ENCODE measurements at places on chromosomes 1 and 21. TPM values are rescaled to one million over a fixed set of nuclear protein-coding genes. Genes with fewer than 3 reads are reported as not detected.
A peak's percentile ranks its signal among the peaks of the same experiment; 100 is the strongest.

The CDA gene
- 0.64 TPM for total RNA-seq

The PTCH2 gene
- total RNA-seq: 1.4 TPM

The CHIA gene
- total RNA-seq: not detected

The BTBD8 gene
- 8.4 TPM for total RNA-seq

The CRB1 gene
- total RNA-seq: 0.90 TPM

The C1orf226 gene
- total RNA-seq: 4.3 TPM

The LIX1L gene
- total RNA-seq: 27.6 TPM

DNA sequence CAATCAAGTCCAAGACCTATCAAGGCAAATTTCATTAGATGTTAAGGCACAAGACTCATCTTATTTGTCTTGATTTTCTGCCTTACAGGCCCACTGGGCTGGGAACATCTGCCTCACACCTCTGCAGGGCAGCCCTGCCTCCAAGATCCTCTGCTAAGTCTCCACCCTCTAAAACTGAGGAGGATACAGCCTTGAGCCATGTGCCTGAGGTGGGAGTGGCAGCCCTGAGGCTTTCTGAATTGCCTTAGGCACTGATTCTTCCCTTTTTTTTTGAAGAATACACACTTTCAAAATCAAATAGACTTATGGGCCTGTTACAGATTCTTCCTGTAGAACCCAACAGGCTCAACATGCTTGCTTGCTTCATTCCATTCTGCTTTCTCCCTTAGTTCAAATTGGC is 544.3 kb upstream of the ADAMTS5 start:
- DNase-seq: no peak
- no peaks in the 10 kb centered on the region for H3K36me3 ChIP-seq
- no peak overlapping the region for H3K27ac ChIP-seq
- H3K4me1 ChIP-seq: peaks cover 1% of the 10 kb centered on the region
- no peak overlapping the region for H3K4me3 ChIP-seq
- no peaks in the 10 kb centered on the region for H3K27me3 ChIP-seq

DNA sequence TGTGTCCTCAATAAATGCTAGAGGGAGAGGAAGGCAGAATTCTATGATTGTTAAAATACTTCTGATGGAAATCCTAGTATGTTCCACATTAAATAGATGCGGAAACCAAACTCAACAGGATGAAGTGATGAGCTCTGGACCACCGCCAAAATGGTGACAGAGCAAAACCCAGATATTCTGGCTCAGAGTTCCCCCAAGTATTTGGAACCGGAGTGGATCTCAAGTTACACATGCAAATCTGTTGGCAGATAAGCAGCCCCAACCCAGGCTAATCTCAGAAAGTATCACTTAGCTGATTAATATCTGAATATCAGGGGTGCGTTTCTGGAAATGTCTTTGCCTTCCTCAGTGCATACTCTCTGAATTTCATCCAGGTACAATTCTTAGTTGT is 17.4 kb upstream of the GRHL3 start:
- DNase-seq: no peak
- no peaks in the 10 kb centered on the region for H3K36me3 ChIP-seq
- H3K27ac ChIP-seq: no peak overlapping the region
- no peaks in the 10 kb centered on the region for H3K27me3 ChIP-seq

- peaks cover 5% of the 10 kb centered on the region for H3K4me1 ChIP-seq
- no peak for DNase-seq
- no peaks in the 10 kb centered on the region for H3K27me3 ChIP-seq
- peaks cover 33% of the 10 kb centered on the region for H3K36me3 ChIP-seq
- H3K4me3 ChIP-seq: peak overlapping the region; percentile 34
These were observed 491 bp downstream of the PER3 start for GRCh38 chr1:7784492-7785071.

DNA sequence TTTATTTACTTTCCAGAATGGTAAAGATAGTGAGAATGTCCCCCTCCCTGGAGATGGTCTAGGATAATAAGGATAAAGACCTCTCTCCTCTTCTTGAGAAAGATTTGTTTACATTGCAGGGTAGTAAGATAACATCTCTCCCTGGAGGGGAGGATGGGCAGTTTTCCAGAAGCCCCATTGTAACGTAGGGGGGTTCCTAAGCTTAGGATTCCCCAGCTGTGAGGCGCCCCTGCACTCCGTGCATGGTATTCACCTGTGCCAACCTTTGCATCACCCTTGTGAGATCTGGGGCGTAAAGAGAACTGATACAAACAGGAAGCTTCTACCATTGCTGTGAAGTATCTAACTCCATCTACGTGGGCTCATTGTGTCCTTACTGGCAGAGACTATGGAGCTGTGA is 148.7 kb upstream of the DNAH14 start:
- DNase-seq: no peak
- no peak overlapping the region for H3K27ac ChIP-seq
- H3K4me3 ChIP-seq: no peak overlapping the region
- H3K36me3 ChIP-seq: no peaks in the 10 kb centered on the region
